ENCODE measurements at places on chromosomes 6 and 20.

DNA sequence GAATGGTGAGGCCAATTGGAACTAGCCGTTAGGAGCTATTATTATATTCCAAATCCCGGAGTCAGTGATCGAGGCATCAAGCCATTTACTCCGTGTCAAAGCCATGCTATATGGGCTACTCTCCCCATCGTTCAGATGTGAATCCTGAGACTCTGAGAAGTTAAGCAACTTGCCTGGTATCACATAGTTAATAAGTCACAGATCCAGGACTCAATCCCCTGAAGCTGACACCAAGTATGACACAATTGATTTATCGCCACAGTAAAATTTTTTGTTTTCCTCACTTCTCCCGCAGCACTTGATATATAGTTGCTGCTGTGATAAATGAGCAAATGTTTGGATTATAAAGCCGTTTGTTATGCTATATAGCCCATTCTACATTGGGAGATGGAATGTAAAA, 50.8 kb upstream of the TSHZ2 start:
- no peak for DNase-seq

DNA sequence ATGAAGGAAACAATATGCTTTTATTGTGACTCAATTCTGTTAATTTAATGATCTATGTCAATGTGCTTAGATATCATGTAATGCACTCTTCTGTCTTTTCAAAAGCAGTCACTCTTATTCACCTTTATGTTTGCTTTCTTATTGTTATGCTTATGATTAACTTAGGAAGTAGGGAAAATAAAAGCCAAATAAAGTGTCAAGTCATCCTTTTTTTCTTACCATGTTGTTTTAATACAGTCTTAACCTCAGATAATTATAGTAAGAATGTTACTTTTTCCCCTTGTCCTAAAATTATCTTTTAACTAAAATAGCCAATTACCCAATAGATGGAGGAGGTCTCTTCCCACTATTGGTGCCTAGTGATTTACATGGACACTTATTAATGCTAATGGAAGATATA, 72.6 kb downstream of the TFAP2B start:
- no peak for DNase-seq

- no peak for DNase-seq
These were observed 19.8 kb upstream of the TGM3 start for GRCh38 chr20:2276015-2276414.

GRCh38 chr6:46113370-46113769, 16.4 kb upstream of the ENPP4 start:
- no peak for DNase-seq

DNA sequence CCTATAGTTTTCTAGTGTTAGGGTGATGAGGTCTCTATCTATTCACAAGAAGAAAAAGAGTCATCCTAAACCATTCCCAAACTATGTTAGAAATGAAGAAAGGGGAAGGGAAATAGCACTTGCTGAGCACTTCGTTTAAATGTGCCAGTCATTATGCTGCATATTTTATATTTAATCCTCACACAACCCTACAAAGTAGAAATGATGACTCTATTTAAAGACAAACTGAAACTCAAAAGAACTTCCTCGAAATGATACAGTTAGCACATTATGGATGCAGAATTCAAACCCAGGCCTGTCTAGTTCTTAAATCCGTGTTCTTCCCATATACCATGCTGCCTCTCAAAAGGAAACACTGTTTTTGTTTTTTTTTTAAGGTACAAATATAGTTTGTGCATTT, 174.6 kb downstream of the GMPR start:
- DNase-seq = no peak

GRCh38 chr6:25112322-25112773, 166.8 kb upstream of the CARMIL1 start:
- DNase-seq = no peak

- no peak for DNase-seq
These were observed 168.6 kb downstream of the NFATC2 start for GRCh38 chr20:51373713-51374455.

DNA sequence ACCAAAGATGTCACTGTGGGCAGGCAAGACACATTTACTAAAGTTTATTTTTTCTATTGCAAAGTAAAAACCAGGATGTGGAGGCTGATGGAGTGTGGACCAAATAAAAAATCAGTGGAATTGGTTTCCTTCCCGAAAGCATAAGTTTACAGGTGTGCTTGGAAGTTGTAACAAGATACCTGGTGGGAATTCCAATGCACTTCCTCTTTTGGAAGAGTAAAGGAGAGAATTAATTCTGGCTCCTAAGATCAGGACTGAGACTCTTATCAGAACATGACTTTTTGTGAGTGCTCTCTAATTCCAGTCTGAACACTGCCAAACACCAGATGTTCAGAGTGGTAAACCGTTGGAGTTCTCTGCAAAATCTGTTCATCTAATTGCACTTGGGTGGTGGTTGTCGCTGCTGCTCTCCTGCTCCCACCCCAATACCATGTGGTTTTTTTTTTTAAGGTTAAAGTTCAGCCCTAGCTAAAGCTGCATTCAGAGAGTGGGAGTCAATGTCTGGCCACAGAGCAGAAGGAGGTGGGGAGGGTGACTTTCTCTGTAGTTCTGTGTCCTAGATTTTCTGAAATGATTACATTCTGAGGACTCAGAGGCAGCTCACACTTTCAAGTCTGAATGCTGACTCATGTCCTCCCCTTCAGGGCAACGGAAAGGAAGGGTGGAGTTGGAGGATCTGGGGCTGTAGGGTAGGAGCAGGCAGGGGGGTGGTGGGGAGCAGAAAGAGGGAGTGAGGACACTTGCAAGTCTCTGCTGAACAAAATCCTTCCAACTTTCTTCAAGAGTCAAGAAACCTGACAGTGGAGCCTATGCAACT, 275.8 kb upstream of the PRDM1 start:
- DNase-seq = no peak

- DNase-seq = no peak
These were observed 68.9 kb downstream of the TBC1D7 start for GRCh38 chr6:13259393-13259792.

DNA sequence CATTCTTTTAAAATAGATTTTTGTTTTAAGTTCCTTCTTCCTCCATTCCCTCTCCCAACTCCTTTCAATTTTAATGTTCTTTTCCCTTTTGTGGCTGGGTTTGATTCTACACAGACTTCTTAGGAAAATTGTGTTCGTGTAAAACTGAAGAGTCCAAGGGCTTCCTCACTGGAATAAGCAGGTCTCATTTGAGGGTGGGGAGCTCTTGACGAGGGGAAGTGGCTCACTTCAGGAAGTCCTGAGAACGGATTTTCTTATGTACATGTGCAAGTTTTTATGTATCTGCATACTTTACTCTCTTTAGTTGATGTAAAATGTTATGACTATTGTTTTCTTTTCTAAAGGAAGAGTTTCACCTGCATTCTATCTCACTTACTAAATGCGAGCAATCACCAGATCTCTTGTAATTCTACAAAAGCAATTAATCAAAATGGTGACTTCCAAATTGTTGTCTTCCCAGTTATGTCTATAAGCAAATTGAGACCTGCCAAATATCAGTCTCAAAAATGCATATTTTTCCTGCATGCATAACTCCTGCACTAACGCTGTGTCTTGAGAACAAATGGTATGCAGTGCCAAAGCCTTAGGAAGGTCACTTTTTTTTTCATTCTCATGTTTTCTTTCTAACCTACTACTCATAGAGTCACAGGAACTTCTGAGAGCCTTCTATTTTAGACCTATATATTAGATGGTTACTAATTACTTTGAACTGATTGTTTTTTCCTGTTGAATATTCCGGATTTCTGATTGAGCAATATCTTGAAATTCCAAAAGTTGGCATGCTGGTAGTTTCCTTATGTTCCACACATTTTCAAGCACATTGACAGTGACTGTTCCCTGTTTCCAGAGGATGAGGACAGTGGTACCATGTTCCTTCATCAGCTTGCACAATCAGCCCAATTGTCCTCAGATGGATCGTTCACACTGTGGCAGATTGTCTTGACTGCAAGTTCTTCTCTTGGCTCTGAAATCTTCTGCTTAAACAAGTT, 251.9 kb upstream of the PRDM1 start:
- no peak for DNase-seq

DNA sequence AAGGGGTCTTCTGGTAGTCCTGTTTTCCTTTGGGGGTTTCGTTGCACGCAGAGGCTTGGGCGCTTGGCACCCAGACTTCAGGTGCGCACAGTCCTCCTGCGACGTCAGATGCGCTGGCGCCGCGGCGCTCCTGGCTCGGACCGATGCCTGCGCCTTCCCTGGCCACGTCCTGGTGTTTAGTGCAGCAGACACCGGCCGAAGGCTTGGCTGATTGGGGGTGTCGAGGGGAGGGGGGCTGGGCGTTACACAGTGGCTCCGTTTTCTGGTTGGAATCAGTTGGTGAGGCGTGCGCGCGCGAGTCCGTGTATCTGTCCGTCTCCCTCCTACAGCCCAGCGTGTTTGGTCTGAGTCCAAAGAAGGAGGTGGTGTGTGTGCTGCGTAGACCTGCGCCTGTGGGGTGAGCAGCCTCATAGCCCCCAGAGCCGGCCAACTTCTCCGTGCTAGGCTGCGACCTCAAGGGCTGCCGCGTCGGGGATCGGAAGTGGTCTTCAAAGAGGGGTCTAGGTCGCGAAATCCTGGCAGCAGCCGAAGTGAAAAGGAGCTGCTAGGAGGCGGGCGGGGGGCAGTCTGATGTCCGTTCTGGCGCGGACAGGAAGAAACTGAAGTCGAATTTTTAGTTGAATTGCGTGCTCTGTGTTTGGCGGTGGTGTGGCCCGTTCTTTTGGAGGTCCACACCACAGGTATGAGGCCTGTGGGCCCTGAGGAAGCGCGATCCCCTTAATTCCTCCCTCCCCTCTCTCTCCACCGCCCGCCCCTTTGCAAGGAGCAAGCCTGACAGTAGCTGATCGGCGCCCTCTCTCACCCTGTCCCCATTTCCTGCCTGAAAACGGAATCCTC, 1.5 kb downstream of the SYNDIG1 start:
- no peak for DNase-seq

DNA sequence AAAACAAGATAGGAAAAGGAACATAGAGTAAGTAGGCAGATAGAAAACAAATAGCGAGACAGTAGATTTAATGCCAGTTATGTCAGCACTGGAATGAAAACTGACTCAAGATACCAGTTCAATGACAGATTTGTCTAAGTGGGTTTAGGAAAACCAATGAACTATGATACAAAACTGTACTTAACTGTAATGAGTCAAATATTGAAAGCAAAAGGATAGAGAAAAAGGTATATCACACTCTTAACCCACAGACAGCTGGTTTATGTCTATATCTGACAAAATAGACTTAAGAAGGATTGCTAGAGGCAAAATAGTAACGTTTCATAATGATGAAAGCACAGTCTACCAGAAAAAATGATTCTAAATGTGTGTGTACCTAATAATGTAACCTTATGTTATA, 38.2 kb downstream of the ATRN start:
- DNase-seq = no peak

GRCh38 chr6:166955865-166956443, 396 bp downstream of the RNASET2 start:
- DNase-seq = no peak

DNA sequence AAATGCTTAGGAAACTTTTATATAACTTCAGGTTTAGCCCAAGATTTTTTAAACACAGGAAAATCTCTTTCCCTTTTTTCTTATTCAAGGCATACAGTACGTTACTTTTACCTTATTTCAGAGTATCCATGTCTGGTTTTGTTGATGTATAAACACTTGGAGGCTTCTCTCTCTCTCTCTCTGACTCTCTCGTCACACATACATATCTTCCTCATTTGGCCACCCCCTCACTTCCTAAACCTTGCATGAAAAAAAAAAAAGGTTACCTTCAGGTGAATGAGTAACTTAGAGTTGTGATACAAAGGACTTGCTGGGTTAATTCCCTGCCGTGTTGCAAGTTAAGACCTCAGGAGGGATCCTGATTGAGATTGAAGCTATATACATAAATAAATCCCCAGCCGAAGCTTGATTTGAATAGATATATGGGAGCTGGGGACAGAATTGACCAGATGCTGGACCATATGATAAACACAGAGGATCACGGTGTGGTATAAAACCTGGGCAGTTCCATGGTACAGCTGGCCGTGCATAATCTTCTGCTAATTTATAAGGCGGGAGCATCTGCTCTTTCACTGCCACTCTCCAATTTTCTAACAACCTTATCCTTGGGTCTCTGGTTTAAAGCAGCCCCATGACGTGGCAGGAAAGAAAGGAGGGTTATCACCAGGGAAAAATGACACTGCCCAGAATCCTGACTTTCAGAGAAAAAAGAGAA, 55.1 kb upstream of the IL20RA start:
- DNase-seq = no peak

- DNase-seq = no peak
These were observed 1.0 kb downstream of the POU3F2 start for GRCh38 chr6:98835149-98836024.

- no peak for DNase-seq
These were observed 7.2 kb upstream of the TRIB3 start for GRCh38 chr20:373171-373890.

DNA sequence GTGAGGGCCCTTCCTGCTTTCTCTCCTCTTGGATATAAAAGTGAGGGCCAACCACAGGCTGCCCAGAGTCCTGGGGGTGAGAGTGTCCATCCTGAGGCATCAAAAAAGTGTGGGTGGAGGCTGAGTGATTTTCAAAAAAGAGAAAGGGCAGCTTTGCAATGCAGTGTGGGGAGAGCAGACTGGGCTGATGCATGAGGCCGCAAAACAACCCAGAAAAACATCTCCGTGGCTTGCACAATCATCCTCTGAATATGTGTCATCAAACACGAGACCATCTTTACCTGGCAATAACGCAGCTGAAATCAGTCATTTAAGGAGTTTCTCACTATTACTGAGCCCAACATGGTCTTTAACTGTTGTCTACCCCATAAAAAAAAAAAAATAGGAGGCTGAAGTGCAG, 191.2 kb upstream of the SOX4 start:
- no peak for DNase-seq
